Uterus (tissue), 4 donors: ENCODE measurements at places on chromosomes 7 and 10. TPM values are rescaled to one million over a fixed set of nuclear protein-coding genes. Genes with fewer than 3 reads are reported as not detected.

The FANK1 gene
- total RNA-seq: 6.7 TPM

The GPR85 gene
- 1.0 TPM for total RNA-seq

The FKBP6 gene
- total RNA-seq: not detected

The HOXA2 gene
- total RNA-seq: not detected

The FGL2 gene
- 14.0 TPM for total RNA-seq

The TMEM196 gene
- not detected for total RNA-seq

The RBP3 gene
- total RNA-seq: not detected

The CPXM2 gene
- total RNA-seq: 2.1 TPM

The LIPA gene
- 63.1 TPM for total RNA-seq

The SORCS3 gene
- total RNA-seq: 2.4 TPM

The ABCC2 gene
- total RNA-seq: 1.0 TPM

The PAPSS2 gene
- 16.2 TPM for total RNA-seq

The COL28A1 gene
- 6.8 TPM for total RNA-seq

The SCART1 gene
- 9.5 TPM for total RNA-seq

The GPR37 gene
- total RNA-seq: 0.59 TPM

The DPYSL4 gene
- total RNA-seq: not detected

The OR6V1 gene
- not detected for total RNA-seq

The SPDYE9 gene
- total RNA-seq: 0.14 TPM

The CYP3A7 gene
- not detected for total RNA-seq

The INA gene
- total RNA-seq: not detected

The BMPR1A gene
- 175 TPM for total RNA-seq

The SYCE1 gene
- total RNA-seq: not detected

The ABCB4 gene
- 2.4 TPM for total RNA-seq

The EPHB6 gene
- 34.6 TPM for total RNA-seq

The PLEKHA8 gene
- 16.6 TPM for total RNA-seq

The HSPA12A gene
- 23.2 TPM for total RNA-seq

The OR2A14 gene
- not detected for total RNA-seq

The DAGLB gene
- total RNA-seq: 21.8 TPM

The HYAL4 gene
- not detected for total RNA-seq

The ELOVL3 gene
- total RNA-seq: not detected

The SEC23IP gene
- 36.8 TPM for total RNA-seq

The MYOZ1 gene
- 1.6 TPM for total RNA-seq
